ENCODE measurements at places on chromosomes 16 and 17.

- no peak for DNase-seq
Measured at GRCh38 chr17:50057521-50057991, 1.6 kb downstream of the ITGA3 start.

DNA sequence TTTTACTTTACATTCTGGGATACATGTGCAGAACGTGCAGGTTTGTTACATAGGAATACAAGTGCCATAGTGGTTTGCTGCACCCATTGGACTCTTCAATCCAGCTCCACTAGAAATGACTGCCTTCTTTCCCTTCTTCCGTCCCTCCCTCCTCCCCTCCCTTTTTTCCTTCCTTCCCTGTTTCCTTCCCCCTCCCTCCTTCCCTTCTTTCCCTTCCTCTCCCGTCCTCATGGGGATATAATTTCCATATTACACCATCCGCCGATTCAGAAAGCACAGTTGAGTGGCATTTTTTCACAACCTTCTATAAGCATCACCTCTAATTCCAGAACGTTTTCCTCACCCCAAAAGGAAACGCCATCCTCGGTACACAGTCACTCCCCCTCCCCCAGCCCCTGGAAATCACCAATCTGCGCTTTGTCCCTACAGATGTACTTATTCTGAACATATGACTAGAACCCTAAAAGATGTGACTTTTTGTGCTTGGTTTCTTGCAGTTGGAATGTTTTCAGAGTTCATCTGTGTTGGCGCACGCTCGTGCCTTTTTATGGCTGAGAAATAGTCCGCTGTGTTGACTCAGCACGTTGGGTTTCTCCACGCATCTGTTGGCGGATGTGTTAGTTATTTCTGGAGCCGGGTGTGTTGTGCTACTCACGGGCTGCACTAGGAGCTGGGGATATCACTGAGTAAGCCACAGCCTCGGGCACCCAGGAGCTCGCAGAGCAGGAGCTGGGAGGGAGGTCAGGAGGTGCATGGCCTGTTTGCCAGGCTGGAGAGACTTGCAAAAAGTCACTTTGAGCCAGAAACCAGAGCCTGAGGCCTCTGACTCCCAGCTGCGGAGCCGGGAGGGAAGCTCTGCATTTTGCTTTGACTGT is 336.4 kb downstream of the SEC14L1 start:
- DNase-seq: no peak

- peak; percentile 99 for DNase-seq
Measured at GRCh38 chr17:7842380-7843256, 8.6 kb downstream of the KDM6B start.

GRCh38 chr17:63406689-63407330 is 39.3 kb downstream of the CYB561 start:
- no peak for DNase-seq

GRCh38 chr16:982145-983043 is 824 bp downstream of the SOX8 start:
- no peak for DNase-seq

GRCh38 chr17:41962768-41963434 is 3.7 kb upstream of the CNP start:
- DNase-seq: peak; percentile 45

DNA sequence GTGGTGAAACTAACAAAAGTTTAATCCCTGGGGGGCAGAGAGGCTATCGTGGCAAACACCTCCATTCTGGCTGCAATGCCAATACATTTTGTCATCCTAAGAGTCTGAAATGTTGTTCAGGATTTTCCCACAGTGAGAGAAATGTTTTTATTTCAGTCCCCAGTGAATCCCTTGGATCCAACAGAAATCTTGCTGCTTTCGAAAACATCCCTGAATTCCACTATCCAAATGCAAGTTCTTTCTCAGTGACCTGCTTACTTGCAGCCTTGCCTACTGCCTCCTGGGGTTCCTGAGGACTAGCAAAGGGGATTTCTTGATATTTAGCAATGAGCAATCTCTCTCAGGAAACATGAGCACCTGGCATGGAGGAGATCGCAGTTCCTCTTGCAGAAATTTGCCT is 202.1 kb upstream of the IRX3 start:
- DNase-seq: no peak

DNA sequence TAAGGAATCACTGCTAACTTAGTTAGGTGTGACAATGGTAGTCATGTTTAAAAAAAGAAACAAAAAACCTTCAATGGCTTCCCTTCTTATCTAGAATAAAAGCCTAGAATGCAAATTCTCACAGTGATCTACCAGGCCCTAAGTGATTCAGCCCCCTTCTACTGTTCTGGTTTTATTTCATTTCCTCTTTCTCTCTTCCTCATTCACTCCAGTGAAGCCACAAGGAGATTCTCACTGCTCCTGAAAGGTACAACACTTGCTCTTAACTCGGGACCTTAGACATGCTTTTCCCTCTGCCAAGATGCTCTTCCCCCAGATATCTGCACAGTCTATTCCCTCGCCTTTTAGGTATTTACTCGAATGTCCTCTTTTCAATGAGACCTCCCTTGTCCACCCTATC is 3.7 kb downstream of the PIGS start:
- no peak for DNase-seq

DNA sequence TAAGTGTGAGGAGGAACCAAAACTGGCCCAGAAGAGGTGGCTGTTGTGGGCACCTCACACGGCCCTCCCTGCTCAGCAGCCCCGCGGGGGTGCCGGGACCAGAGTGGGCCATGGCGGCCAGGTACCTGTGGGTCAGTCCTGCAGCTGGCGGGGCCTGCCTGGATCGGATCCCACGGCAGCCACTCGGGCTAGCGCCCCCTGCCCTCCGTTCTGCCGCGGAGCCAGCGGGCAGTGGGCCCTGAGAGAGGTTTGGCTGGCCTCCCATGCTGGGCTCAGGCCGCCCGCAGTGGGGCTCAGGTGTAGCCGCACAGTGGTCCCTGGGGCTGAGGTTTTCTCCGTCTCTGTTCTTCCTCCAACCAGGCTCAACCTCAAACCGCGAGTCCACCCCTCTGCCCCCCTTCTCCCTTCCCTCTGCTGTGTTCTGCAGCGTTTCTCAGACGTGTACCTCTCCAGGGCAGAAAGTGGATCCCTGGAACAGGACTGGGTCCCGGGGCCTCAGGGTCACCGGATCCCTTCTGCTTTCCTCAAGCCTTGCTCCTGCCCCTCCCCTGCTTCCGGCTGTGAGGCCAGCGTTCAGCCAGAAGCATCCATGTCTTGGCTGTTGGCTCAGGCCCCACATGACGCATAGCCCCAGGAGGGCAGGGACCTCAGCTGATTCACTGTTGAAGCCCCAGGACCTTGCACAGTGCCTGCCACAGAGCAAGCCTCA is 28.6 kb upstream of the ITGA3 start:
- DNase-seq: no peak

GRCh38 chr16:88969361-88969831 is 7.6 kb downstream of the CBFA2T3 start:
- DNase-seq: no peak

DNA sequence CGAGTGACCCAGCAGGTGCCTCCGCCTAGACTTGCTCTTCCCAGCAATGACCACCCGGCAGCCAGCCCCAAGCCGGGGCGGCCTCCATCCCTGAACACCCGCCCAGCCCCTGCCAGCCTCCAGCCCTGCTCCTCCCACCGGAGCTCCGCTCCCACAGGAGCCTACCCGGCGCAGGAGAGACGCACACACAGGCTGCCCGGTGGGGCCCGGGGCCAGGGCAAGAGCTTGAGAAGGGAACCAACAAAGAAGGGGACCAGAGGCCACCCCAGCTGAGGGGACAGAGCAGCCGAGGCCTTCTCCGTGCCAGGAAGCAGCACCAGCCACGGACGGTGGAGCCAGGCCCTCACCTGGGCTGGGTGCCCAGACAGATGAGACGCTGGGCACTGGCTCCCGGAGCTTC is 13.8 kb downstream of the PKD1 start:
- no peak for DNase-seq

GRCh38 chr17:69117855-69118784 is 23.6 kb downstream of the ABCA6 start:
- DNase-seq: no peak

DNA sequence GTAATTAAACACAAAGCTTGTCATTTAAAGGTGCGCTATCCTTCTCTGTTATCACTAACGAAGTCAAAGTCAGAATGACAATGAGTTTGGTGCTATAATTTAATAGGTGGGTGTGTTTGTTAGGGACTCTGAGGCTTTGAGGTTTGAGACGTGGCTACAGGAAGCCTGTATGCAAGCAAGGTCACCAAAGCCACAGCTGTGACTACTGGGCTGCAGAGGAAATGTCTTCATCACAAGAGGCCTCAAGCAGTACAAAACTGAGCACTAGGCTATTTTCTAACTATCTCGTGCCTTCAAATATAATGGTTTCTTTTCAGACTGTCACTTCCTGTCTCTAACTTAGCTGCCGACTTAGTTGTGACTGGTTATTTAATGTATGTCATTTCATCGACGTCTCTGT is 141.2 kb downstream of the AATF start:
- no peak for DNase-seq

DNA sequence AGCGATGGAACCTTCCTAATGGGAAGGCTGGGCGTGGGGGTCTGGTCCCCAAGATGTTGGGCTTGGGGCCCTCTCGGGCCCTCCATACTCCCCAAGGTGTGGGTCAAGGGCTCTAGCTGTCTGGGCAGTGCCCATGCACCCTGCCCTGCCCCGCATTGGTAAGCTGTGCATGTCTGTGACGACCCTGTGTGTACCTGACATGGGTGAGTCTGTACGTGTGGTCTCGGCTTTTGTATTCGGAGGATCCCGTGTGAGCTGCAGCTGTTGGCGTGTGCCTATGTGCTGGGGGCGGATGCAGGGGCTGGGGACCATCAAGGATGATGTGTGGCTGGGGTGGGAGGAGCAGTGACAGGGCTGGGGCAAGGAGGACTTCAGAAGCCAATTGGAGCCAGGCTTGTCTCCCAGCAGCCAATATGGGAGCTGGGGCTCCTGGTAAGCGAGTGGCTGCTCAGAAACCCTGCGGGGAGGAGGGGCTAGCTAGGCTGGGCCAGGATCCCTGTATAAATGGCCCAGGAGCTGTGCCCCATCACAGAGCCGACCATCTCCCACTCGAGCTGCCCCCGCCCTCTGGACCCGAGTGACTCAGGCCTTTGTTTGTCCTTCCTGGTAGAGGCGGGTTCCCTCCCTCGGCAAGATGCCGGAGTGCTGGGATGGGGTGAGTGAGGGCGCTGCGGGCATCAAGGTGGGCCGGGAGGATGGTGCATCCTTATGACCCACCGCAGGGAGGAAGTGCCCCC is at the start of gene NDRG4:
Gene NDRG4 (plus strand): TSS at position 529 of the 737 bp plus-strand sequence. CDS start 106 bp downstream, at position 635.
- no peak for DNase-seq

GRCh38 chr16:3983081-3983520 is 102.6 kb upstream of the CREBBP start:
- DNase-seq: peak; percentile 15

- no peak for DNase-seq
Measured at GRCh38 chr17:79188048-79188447, 113.4 kb downstream of the ENGASE start.

DNA sequence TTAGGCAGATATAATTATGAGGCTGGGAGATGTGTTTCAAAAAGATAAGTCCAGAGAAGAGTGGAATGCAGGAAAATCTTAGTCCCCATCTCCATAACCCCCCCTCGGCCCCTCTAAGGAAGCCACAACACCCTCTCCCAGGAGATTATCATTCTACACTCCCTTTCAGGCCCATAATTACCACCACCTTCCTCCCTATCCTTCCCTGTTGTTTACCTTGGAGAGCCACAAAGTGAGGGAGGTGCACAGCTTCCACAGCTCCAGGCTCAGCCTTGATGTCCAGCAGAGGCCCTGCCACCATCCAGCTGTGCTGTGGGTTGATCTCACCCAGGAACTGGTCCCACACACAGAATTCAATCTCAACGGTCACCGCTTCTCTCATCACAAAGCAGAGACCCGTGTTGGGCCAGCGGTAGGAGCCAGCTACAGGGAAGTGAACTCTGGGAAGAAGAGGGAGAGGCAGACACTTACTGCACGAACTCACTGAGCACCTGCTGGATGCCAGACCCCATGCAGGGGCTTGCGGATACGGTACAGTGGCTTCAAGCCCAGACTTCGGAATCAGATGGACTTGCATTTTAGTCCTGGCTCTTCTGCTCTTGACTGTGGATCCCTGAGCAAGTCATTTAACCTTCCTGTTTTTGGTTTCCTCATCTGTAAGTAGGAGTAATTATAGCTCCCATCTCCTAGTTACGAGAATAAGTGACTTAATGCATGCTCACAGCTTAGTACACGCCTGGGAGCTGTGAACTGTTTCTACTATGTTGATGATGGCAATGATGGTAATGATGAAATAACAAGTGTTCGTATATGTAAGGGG is 44.1 kb downstream of the MIS12 start:
- no peak for DNase-seq

DNA sequence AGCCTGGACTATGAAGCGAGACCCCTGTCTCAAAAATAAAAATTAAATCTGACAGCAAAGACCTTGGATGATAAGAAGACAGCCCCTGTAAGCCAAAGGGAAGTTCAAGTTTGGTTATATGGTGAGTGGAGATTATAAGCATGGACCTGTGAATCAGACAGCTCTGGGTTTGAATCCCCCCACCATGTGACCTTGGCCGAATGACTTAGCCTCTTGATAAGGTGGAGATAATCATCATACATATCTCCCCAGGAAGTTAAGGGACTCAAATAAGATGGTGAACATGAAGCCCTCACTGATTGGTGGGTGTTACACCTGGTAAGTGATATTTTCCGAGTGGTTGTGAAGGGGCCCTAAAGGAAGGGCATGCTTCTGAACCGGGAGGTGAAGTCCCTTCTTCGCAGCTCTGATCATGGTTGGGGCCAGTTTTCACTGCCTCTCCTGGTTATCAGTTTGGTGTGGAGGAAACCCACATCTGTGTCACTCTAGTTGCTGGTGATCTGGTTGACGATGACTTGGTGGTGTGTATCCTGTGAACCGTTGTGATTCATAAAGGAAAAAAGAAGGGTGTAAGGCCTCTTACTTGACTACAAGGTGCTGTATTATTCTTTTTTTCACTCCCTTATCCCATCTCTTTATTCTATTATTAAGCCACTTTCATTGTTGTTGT is 61.7 kb upstream of the CLEC18A start:
- DNase-seq: no peak

GRCh38 chr16:48326915-48327314 is 58.3 kb downstream of the SIAH1 start:
- DNase-seq: no peak

DNA sequence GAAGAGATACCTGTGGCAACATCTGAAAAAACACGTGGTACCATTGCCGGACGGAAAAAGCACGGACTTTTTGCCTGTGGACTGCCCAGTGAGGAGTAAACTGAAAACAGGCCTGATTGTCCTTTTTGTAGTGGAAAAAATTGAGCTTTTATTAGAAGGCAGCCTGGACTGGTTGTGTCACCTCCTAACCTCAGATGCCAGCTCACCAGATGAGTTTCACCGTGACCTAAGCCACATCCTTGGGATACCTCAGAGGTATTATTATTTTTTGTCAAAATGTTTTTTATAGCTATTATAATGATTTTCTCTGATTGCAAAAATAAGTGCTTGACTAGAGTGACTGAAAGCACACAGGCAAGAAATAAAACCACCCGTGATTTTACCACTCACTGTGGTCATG is 34.9 kb downstream of the RNF213 start:
- no peak for DNase-seq

GRCh38 chr17:37702598-37702997 is 42.3 kb downstream of the HNF1B start:
- DNase-seq: no peak

GRCh38 chr17:36118477-36119353 is 15.1 kb downstream of the CCL4 start:
- DNase-seq: no peak
